Stomach (tissue), 19 donors: ENCODE measurements at places on chromosomes 4 and X. TPM values are rescaled to one million over a fixed set of nuclear protein-coding genes. Genes with fewer than 3 reads are reported as not detected.
A peak's percentile ranks its signal among the peaks of the same experiment; 100 is the strongest.

DNA sequence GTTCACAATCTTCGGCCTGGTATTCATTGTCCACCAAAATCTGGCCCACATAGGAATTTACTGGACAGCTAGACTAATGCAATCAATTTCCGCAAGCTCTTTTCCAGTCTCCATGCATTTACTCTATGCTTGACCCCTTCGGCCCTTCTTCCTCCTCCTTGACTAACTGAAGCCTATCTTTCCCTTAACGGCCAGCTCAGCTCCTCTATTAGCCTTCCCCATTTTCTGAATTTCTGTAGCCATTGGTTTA, 1.2 kb upstream of the PHKA2 start:
- DNase-seq, result no peak

- DNase-seq, result no peak
These were observed 147.5 kb downstream of the DLG3 start for GRCh38 chrX:70592091-70592490.

DNA sequence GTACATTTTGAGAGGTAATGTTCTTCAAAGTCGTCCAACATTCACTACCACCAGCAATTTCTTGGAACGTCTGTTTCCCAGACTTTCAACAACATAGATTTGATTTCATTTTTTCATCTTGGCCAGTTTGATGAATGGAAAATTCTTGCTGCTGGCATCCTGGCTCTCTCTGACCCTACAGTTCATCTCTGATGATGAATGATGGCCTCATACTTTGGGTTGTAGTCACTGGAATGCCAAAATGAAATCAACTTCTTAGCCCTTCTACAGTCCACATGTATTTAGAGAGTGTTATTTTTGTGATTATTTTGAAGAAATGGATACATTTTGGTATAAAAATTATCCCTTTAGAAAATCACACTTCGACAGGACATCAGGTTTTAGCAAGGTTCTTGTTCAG, 8.8 kb downstream of the CHST7 start:
- DNase-seq, result no peak

DNA sequence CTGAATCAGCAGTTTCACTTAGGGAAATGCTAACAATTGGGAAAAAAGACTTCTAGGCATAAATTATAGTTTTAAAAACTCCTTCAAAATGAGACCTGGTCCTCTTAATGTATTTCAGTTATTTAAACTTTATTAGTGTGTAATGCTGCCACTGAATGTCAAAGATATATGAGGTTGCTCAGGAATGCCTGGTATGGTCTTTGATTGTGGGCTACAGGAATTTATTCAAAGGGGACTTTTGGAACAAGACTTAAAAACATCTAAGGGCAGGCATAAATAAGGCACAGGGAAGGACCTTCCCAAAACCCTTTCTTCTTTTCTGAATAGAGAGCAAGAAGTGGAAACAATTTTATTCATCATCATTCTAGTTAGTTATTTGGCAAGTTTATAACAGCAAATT, 439.1 kb downstream of the TLL1 start:
- no peak for DNase-seq

DNA sequence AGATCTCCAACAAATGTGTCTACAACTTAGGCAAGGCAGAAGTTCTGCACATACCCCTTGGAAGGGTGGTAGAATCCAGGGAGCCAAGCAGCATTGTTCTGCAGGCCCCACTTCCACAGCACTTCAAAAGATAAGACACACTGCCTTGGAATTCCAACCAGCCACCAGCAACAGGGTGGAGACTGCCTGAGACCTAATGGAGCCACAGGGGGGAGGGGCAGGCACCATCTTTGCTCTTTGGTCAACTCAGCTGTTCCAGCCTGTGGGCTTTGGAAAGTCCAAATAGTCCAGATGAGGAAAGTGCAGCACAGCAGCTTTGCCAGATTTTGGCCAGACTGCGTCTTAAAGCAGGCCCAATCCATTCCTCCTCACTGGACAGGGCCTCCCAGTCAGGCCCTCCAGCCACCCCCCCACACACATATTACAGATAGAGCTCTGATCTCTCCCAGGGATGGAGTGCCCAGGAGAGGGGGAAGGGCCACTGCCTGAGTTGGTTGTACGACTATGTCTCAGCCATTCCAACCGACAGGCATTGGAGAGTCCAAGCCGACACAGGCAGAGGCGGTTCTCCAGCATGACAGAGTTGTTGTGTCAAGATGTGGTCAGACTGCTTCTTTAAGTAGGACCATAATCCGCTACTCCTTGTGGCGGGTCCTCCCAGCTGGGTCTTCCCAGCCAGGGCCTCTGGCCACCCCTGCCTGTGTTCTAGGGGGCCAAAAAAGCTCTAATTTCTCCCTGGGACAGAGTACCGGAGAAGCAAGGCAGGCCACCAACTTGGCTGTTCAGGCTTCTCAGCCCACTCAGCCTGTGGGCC, 42.5 kb upstream of the ANTXR2 start:
- no peak for DNase-seq

DNA sequence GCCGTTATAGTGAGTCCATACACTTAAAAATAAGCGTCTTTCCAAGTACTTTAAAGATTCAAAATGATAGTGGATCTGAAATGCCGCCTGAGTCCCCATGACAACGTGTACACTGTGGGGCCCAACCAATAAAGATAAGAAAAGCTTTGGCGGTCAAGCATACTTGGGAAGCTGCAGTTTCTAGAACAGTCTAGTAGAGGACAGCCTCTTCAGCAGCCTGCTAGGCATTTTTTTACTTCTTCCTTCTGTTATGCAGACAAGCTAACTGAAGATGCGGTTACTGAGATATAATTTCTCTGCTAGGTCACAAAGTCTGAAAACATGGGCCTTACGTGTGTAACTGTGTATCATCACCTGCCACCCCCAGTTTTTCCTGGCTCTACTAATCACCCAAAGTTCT, 402 bp upstream of the UPRT start:
- peak; percentile 59 for DNase-seq

DNA sequence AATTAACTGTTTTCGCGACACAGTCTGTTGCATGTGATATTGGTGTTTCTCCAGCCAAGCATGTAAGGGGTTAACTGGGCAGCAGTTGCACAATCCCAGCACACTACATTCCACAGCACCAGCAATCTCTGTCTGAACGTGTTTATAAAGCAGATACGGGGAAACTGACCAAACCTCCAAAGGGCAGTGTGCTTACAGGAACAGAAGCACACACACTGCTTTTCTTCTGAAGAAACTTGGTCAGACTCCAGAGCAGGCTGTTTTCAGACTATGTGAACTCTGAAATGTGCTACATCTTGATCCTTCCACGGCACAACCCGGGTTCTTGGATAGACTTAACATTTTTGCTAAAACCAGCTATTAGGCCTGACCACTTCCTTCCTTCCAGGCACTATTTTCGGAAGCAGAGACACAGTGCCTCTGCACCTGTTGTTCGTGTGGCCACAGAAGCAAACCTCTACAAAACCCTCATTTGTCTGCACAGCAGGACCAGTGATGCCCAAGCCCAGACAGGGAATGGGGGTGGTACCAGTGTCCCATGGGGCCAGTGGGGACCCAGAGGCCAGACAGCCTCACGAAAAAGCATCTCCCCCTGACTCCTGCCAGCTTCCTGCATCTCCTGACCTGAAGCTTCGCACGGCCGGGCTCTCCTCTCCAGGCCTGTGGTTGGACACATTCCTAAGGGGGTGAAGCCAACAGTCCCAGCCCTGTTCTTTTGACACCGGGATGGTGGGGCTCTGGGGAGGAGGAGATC, 90.1 kb downstream of the IRF2 start:
- peak; percentile 84 for DNase-seq

DNA sequence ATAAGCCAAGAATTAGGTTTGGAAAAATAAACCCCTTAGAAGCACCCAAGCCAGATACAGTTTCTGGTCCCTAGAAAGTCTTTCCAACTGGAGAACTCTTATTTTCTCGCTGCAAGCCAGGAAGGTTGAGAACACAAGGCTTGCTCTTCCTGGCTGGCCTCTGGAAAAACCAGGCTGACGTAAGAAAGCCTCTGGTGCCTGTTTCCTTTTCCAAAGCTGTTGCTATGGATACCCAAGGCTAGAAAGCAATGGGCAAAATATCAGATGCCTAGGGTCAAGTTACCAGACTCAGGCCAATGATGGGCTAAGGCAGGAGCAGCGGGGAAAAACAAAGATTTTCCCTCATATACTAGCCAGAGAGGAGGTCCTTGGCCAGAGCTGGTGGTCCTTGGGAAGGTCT, 281.6 kb downstream of the KLHL13 start:
- no peak for DNase-seq

DNA sequence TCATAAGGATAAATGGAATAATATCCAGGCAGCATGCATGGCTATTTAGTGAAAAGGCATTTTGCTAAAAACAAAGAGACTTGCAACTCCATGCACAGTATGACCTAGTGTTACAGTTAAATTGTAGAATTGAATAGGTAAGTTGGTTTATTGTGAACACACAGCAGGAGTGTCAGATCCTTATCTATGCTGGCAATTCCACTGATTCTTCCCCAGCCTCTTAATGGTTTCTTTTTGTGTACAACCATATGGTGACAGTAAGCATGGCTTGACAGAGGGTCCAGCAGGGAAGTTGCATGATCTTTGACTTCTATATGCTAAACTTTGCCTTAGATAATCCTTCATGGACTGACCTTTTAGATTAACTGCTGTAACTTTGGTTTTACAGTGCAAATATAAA, 936.6 kb upstream of the EPHA5 start:
- no peak for DNase-seq

Gene MAGEA10
- total RNA-seq, result not detected

Gene MAOB
- 9.3 TPM for total RNA-seq

Gene OPRPN
- total RNA-seq, result not detected

Gene NDST3
- total RNA-seq, result not detected

Gene MAGEA2B
- total RNA-seq, result not detected

Gene SSX4
- total RNA-seq, result not detected

Gene PABPC1L2B
- not detected for total RNA-seq

Gene CCDC110
- 0.92 TPM for total RNA-seq
